Mesenteric fat pad (tissue), 1 donor: ENCODE measurements at places on chromosomes 6 and 20. TPM values are rescaled to one million over a fixed set of nuclear protein-coding genes. Genes with fewer than 3 reads are reported as not detected.

DNA sequence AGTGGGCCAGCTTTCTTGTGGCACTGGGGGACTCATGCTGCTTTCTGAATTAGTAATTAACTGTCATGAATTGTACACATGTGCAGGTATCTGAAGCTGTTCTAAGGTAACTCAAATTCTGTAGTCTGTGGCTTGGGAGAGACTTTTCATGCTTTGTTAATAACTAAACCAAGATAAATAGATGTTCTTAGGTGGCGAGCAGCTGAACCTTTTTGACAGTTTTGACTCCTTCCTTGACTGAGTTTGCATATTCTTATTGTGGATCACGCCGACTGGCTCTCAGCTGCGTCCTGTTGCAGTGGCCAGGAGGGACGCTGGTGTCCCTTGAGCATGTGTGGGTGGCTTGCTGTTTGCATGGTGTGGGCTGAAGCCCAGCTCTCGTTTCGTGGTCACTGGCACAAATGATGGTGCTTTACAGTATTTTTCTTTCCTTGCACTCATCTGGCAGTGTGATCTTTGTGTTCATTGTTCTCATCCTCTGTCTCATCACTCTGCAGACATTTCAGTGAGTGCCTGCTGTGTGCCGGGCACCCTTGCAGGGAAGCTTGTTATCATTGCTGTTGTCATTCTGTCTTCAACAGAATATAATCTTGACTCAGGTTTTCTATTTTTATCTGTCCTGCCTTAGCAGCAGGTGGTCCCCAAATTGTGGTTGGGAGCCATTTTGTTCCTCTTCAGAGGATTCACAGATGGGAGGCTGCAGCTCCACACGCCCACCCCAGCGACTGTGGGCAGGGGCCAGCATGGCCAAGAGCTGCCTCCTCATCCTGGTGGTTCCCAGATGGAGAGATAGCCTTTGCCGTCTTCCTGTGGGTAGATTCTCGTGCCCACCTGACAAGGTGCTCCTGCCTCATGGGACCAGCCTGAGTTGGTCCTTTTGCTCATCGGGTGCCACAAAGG, 39.6 kb downstream of the DUSP22 start:
- peak; percentile 79 for DNase-seq

DNA sequence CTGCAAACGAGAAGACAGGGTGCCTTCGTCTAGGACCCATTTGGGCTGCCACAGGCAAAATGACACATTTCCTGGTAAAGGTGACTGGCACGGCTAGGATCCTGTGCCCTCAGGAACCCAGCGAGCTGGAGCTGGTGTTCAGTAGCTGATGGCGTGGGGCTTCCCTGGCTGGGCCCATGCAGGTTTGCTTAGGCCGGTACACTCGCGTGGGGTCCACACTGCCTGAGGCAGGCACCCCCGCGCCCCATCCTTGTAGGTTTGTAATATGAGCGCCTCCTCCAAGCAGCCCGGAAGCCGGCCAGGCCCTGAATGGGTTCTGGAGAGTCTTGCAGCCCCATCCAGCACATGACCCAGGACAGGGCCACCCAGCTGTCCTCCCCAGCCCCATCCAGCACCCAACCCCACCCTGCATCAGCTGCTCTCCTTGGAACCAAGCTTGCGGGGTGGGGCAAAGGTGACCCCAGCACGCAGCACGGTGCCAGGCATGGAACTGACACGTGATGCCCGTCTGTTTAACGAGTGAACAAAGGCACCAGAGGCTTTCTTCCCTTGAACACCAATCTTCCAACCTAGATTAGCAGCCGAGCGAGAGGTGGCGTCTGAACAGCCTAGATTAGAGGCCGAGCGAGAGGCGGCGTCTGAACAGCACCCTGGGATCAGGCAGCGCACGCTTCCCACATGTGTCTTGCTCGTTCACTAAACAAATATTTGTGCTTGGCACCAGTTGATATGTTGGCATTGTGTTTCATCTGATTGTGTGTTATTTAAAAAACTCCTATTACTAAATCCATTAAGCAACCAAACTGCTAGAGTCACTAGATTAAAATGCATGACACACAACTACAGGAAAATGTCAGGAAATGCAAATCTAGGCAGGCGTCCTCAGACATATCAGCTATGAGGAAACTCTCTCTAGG, 112.1 kb downstream of the DLL1 start:
- DNase-seq, result peak; percentile 83

DNA sequence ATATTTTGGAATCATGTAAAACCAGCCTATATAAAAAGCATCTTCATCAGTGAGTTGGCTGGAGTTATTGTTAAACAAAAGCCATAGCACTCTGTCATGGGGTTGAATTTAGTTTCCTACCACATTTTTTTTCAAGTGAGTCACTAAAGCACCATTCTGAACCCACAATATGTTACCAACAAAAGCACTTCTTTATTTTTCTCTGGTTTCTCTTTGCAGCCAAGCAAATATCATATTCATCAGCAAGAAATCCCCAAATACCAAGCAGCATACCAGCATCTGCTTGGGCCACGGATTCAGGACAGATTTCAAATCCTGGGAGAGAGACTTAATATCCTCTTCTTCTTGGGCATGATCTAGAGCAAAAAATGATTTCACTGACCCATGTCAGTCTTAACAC, 441.4 kb downstream of the BCKDHB start:
- no peak for DNase-seq

The TBXT gene
- not detected for total RNA-seq

The RNGTT gene
- total RNA-seq, result 11.6 TPM

- DNase-seq, result peak; percentile 91
These were observed 864 bp upstream of the BCLAF1 start for GRCh38 chr6:136290410-136291010.
